ENCODE measurements at places on chromosomes 4 and X.

DNA sequence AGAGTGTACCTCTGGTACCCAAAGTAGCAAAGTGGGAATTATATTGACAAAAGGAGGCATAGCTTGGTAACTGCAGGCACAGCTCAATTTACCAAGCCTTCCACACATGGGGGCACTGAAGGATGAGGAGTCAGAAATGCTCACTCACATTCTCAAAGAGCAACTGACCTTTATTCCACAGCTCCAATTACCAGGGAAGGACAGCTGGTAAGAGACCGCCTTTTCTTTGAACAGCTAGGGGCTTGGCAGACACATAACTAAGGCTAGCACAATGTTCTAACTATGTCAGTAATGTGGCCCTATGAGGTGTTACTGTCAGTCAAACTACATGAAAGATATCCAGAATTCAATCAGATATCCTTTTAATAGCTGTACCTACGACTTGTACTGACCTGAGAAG, 20.5 kb upstream of the STS start:
- DNase-seq, result no peak

- no peak for DNase-seq
Measured at GRCh38 chr4:13678186-13678924, 50.8 kb upstream of the BOD1L1 start.

GRCh38 chr4:166996216-166996615, 238.1 kb downstream of the SPOCK3 start:
- no peak for DNase-seq

DNA sequence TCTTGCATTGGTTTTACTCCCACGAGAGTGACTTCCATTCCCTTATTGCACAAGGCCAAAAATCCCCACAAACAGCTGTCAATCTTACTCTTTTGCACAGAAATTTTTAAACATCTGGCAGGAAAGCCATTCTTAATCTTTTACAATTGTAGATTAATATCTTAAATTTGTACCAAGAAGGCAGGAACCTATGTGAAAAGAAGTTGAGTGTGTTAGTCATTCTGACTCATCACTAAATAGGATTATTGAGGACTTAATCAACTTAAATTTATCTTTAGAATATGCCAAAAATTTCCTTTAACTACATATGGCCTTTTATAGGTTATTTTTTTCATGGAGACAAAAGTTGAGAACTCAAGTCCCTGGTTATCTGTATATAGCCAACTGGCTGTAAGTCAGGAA, 49.0 kb upstream of the VEGFC start:
- DNase-seq, result no peak

- DNase-seq, result peak; percentile 9
Measured at GRCh38 chrX:98380556-98380955, 1496.8 kb downstream of the RPA4 start.

DNA sequence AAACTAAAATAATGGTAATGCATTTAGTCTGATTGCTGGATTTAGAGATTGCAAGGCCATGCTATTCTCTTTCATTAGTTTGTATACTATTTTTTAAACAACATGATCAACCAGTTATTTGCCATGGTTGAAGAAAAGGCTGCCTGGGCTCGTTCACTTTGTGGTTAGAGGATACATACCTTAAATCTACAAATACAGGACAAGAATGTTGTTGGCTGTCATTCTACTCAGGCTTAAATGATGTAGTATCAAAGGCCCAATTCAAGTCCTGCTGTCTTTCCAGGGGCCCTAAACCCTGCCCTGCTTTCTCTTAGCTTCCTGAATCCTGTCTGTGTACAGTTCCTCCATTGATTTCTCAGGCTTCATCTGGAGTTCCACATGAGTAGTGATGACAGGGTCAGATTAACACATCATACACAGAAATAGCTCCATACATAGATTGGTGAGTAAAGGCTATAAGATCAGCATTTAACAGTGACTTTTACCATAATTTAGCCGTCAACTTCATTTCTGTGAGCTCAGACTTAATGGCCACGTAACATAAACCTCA, 114.9 kb upstream of the GPRIN3 start:
- no peak for DNase-seq

GRCh38 chr4:148447681-148448080, 5.5 kb upstream of the NR3C2 start:
- no peak for DNase-seq

DNA sequence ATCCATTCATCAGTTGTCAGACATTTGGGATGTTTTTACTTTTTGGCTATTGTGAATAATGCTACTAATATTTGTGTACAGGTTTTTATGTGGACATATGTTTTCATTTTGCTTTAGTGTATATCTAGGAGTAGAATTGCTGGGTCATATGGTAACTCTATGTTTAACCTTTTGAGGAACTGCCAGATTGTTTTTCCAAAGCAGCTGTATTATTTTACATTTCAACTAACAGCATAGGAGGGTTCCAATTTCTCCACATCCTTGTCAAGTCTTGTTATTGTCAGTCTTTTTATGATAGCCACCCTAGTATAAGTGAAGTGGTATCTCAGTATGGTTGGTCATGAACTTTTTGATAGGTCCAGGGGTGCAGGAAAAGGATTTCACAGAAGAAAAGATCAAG, 114.5 kb upstream of the FAM9C start:
- DNase-seq, result no peak

DNA sequence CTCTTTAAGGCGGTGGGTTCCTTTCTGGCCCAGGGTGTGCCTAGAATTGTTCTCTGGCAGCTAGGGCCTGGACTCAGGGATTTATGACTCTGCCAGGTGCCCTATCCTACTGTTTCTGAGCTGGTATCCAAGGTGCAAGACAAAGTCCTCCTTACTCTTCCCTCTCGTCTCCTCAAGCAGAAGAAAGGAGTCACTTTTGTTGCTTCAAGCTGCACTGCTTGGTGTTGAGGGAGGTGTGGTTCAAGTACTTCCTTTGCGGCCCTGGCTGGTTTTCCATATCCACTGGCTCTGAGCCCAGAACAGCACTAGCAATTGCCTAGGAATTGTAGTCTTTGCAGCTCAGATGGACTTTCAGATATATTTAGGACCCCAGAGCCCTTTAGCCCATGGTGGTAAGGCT, 39.3 kb downstream of the RTL3 start:
- DNase-seq, result no peak

GRCh38 chr4:6498511-6499237, 26.3 kb upstream of the PPP2R2C start:
- DNase-seq, result no peak
